ENCODE measurements at places on chromosomes 1 and 21.
A peak's percentile ranks its signal among the peaks of the same experiment; 100 is the strongest.

DNA sequence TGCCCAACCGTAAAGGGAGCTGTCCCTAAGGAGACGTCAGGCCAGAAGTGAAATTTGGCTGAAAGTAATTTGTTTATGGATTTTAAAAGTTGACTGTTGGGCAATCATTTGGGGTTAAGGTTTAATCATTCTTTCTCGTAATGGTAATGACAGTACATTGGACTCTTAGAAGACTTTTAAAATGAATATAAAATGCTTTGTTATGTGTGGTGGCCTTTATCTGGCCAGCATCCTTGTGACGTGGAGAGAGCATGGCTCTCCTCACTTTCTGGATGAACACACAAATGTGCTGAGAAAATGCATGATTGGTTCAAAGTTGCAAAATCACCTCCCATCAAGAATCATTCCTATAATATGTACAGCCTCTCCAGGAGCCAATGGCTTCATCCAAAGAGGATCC lies 160.2 kb downstream of the DHRS3 start:
- DNase-seq = no peak

DNA sequence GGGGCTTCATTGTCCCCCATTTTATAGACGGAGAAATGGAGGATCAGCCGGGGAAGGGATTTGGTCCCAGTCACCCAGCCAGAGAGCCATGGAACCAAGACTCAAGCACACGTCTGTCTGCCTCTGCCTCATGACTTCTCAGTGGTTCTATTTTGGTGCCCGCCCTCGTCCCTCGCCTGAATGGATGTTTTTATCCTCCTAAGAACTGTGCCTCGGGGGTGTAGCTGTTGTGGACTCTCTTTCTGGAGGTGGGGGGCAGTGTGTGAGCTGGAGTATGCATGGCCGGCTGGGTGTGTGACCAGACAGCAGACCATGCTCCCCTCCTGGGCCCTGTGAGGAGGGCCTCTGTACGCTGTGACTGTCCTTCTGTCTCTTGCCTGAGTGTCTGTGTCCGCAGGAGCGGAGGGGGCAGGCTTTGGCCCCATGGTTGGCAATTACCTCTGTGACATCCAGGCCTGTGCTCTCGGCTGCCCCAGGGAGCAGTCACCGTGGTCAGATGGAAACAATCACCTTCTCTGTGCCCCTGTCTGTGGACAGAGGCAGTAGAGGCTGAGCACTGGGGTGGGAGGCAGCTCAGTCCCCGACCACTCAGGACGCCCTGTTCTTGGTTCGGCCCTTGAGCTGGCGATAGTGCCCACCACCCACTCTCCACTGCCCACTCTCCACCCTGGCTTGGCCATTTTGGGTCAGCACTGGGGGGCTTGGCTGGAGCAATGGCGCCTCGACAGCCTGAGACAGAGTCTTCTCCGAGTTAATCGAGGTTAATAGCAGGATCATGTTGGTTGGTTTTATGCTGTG lies 20.4 kb downstream of the WNT4 start:
- no peak for DNase-seq

DNA sequence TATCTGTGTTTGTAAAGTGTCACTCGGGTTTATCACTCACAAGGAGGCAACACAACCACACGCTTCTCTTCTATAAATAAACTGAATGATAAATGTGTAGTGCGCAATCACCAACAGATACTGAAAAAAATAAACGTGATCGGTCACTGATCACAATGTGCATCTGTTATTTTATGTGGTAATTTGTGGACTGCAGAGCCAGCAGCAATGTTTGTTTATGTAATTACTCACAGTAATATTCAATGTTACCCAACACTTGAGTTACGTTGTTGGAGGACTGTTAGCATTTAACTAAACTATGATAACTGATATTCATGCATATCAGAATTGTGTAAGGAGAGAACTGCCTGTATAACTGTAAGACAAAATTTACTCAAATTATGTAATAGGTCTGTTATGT lies 129.6 kb downstream of the USH2A start:
- no peak for DNase-seq

DNA sequence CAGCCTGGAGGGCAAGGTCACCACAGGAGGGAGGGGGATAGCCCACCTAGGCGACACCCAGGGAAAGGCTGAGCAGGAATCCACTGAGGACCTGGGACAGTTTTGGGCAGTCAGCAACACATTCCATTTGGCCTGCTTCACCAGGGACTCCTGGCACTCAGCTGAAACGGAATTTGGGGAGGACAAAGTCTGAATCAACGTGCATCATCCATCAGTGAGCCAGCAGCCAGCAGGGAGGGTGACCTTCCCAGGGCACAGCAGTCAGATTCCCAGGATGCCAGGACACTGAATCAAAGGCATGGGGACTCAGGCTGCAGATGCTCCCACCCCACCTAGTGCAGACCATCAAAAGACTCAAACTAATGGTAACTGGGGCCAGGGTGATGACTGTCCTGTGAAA lies 4.6 kb downstream of the SH3BP5L start:
- no peak for DNase-seq

DNA sequence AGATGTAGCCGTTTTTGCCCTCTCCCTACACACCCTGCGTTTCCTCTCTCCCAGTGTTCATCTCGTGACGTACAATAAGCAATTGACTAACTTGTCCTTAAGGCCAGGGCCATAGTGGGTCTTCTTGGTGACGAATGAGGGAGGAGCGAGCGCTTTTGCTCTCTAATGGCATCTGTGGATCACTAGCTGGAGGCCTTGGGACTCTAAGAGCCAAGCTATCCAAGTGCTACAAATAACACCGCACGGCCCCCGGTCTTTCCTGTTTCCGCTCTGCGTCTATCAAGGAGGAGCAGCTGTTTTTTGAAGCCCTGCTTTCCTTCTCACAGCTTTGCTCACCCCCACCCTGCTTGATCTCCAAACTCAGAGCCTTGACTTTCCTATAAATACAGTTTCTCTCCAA lies 25.2 kb downstream of the EVA1C start:
- no peak for DNase-seq

GRCh38 chr1:221555689-221556433 lies 186.0 kb downstream of the DUSP10 start:
- DNase-seq = no peak

GRCh38 chr1:36384542-36385409 lies 948 bp downstream of the STK40 start:
- peak; percentile 76 for DNase-seq

GRCh38 chr21:28496517-28496916 lies 496.2 kb downstream of the LTN1 start:
- DNase-seq = no peak

DNA sequence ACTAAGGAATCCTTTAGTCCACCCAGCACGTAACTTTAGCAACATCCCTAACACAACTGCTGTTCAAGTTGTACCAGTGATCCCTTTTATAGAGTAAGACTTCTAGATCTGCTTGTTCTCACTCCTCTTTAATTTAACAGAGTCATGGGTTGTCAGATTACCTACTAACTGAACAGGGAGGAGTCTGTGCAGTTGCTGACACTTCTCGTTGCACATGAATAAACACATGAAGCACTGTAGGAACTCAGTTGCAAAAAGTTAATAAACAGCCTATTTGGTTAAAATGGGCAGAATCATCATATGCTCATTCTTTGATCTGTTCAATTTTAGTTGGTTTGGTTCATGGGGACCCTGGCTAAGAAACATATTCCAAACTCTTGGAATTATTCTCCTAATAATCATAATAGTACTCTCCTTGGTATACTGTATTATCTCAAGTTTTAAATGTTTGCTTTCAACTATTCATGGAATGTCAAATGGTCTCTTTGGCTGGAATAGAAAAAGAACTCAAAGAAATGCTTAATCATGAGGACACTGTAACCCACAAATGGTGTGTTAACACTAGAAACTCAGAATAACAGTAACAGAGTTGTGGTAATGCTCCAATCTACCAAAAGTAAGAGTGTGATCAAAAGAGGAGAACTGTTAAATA lies 15.6 kb downstream of the PLPPR5 start:
- no peak for DNase-seq

DNA sequence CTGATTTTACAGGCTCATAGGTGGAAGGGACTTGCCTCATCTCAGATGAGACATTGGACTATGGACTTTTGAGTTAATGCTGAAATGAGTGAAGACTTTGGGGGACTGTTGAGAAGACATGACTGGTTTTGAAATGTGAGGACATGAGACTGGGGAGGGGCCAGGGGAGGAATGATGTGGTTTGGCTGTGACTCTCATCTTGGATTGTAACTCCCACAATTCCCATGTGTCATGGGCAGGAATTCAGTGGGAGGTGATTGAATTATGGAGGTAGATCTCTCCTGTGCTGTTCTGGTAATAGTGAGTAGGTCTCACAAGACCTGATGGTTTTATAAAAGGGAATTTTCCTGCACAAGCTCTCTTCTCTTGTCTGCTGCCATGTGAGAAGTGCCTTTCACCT lies 20.8 kb downstream of the SCYL3 start:
- no peak for DNase-seq

DNA sequence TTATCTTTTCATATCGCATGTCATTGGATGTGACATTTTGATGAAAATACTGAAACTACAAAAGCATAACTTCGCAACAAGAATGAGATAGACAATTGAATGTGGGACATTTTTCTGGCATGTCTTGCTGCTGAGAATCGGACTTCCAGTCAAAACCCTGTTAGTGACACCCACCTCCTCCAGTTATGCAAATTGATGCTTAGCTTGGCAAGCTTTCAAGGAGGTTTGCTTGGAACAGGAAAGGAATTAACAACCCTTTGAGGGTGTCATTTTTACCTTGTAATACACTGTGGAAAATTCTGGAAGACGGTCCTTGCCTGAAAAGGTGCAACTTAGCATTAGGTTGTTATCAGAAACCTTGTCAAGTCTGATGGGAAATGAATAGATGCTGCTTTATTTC lies 38.8 kb upstream of the FAM3B start:
- DNase-seq = no peak

DNA sequence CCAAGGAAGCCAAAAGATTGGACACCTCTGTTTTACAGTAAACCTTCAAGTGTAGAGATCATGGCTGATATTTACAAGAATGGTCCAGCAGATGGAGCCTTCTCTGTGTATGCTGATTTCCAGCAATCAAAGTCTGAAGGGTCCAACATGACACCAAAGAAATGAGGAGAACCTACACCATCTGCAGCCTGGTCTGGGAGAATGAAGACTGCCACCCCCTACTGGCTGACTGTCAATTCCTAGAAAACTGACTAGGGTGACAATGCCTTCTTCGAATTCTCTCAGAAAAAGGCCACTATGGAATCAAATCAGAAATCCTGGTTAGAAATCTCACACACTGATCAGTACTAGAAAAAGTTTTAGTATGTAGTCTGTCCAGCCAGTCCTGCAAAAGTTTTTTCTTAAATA lies 83.3 kb downstream of the CDC42BPA start:
- peak; percentile 64 for DNase-seq

GRCh38 chr1:192566657-192567056 lies 8.9 kb upstream of the RGS1 start:
- no peak for DNase-seq

- no peak for DNase-seq
These were observed 46.4 kb downstream of the COL6A1 start for GRCh38 chr21:46027851-46028493.

GRCh38 chr1:41619511-41620364 lies 135.3 kb upstream of the EDN2 start:
- DNase-seq = no peak

- no peak for DNase-seq
These were observed 26.9 kb downstream of the ITPKB start for GRCh38 chr1:226711976-226712741.

DNA sequence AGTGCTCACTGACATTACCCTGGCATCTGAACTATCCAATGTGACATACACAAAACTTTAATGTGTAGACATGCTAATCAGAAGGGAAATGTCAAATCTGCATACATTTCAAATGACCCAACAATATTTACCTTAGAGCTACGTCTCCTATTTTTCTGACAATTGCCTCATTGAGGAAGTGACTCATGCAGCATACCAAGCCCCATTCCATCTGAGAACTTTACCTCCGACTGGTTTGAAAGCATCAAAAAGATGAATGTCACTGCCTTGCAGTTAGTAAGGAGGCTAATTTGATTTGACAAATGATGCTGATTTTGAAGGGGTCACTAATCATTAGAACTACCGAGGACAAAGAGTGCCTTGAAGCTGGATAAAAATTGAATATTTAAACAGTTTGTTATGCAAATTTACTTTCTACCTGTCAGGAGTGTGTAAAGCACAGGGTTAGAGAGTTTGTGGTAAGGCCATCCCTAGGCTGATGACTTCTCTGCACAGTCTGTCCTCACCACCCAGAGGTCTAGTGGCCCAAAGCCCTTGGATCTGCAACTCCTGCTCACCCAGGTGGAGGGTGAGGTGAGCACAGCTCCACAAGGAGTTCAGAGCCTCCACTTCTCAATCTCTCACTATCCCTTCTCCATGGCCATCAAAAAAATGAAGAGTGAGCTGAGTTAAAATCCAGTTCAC lies 500.3 kb upstream of the C1orf87 start:
- DNase-seq = no peak

- DNase-seq = no peak
These were observed 20.4 kb downstream of the H3-3A start for GRCh38 chr1:226082959-226083301.

DNA sequence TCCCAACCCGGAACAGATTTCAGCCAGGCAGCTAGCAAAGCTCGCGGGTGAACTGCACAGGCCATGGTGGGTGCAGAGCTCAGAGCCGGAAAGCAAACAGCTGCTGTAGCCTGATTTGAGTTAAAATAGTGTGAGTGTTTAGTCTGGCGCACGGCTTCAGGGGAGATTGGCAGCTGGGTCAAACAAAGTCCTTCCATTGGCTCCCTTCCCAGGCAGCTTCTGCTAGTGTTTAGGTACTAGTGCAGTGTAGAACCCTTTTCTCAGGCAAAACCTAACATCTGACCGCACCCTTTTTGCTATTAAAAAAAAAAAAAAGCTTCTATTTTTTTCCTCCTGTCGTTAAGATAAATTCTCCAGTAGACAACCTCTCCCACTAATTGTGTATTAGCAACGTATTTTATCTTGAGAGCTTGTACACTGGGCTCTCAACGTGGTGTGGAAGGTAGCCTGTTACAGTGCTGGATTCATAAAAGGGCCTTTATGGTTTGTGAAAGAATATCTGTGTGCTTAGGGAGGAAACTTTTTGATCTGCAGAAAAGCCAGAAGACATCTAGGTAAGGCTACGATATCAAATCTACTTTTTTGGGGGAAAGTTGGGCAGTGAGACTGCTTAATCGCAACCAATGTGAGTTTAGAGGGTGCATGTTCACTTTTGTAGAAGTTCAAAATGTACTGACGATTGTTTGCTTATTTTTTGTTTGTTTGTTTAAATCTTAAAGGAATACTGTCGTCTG lies 689.6 kb downstream of the USP25 start:
- no peak for DNase-seq

- no peak for DNase-seq
These were observed 19.4 kb upstream of the KCNE1 start for GRCh38 chr21:34531399-34531798.

- DNase-seq = no peak
These were observed 91.4 kb downstream of the MACF1 start for GRCh38 chr1:39295901-39296300.

- no peak for DNase-seq
These were observed 3.2 kb upstream of the TAL1 start for GRCh38 chr1:47235241-47235681.

DNA sequence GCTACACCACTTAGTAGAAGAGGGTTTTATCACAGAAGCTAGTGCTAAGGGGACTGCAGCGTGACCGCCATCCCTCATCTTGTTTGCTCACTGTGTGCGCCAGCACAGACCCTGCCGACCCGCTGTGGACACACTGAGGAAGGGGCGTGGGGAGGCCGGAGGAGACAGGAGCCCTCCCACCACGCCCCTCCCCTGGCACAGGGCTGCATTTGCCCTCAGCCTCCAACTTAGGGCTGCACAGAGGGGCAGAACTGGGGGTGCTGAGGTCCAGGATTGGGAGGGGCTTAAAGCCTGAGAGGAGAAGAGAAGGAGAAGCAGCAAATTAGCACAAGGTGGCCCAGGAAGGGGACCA lies 37.2 kb downstream of the RRP1 start:
- DNase-seq = no peak
